ENCODE measurements at places on chromosomes 7 and 10.

DNA sequence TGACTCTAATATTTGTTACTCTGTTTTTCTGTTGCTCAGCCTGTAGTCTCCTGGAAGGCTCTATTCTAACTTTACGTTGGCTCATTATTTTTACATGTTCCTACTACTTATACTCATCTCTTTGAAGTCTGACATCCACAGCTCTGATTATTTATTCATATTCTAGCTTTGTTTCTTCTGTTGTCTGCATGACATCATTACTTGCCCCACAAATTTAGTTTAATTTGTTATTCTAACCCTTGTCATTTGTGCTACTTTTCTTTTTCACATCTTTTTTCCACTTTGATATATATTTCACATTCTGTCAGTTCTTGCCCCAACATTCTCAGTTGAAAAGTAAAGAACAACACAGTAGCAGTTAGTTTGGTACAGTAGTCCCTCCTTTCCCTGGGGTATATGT is 51.1 kb downstream of the KMT2E start:
- DNase-seq, result no peak

GRCh38 chr7:23207021-23207420 is 25.2 kb downstream of the NUP42 start:
- no peak for DNase-seq

GRCh38 chr7:77587272-77587671 is 50.2 kb downstream of the PTPN12 start:
- DNase-seq, result no peak

DNA sequence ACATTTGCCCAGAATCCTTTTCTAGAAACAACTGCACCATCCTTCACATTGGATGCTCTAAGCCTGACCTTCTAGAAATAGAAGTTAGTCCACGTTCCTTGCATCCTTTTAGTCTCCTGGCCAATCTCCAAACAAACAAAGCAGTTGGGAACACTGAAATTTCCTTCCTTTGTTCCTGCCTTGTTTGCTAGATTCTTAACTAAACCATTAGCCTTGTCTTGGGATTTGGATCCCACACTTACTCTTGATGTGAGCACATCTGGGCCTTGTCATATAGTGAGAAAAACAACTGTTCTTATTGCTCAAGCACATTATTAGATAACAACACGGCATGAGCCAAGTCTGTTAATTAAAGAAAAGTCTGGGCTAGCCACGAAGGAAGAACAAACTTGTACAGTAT is 319.3 kb upstream of the GHITM start:
- DNase-seq, result no peak

DNA sequence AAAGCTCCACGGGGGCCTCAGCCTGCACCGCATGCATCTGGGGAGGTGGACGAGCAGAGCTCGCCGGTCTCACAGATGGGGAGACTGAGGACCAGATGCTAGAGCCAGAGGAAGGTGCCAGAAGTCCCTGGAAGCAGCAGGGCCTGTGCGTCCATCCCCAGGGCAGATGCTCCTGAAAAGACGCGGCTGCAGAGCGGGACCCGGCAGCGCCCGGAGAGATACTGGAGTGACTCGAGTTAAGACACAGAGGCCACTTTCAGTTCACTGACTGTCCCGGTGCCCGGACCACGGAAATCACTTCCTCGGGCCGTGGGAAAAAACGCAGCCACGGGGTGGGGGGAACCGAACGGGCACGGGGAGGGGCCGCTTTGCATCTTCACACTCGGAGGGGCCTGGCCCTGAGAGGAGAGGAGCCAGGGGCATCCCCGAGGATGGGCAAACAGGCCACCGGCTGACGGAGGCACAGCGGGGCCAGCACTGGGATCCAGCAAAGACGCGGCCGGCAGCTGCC is 85.4 kb downstream of the FOXL3 start:
- no peak for DNase-seq

DNA sequence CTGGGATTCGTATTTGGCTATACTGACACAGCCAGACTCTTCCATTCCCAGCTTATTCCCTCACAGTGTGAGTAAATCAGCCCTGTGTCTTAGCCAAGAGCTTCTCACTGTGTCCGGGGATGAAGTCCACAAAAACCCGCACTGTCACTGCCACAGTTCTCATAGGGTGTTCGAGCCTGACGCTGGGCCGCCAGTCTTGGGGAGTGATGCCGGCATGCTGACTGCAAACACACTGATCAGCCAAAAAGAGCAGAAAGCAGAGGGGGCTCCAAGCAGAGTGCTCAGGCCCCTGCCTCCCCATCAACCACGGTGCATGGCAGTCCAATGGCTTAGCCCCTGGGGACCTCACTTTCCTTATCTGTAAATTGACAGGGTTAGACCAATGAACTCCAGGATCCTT is 36.7 kb downstream of the C10orf143 start:
- DNase-seq, result no peak

DNA sequence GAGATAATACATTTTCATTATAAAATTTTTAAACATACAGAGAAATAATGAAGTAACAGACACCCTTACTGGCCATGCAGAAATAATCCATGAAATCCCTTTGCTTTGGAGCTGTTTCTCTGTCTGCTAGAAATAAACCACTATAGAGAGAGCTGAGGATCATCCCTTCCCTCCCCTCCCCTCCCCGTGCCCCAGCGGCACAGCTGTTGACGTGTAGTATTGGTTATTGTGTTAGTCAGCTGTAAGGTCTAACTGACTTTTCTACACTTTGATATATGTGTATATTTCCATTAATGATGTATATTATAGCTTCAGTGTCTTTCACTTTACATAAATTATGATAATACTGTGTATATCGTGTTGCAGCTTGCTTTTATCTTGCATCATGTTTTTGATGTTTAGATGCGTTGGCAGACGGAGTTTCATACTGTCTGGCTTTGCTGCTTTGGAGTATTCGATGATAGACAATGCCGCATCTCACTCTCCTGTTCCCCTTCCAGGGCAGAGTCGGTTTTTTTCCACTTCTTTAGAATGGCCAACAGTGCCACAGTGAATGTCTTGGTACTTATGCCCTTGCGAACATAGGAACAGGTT is 27.4 kb upstream of the GRID1 start:
- DNase-seq, result no peak

DNA sequence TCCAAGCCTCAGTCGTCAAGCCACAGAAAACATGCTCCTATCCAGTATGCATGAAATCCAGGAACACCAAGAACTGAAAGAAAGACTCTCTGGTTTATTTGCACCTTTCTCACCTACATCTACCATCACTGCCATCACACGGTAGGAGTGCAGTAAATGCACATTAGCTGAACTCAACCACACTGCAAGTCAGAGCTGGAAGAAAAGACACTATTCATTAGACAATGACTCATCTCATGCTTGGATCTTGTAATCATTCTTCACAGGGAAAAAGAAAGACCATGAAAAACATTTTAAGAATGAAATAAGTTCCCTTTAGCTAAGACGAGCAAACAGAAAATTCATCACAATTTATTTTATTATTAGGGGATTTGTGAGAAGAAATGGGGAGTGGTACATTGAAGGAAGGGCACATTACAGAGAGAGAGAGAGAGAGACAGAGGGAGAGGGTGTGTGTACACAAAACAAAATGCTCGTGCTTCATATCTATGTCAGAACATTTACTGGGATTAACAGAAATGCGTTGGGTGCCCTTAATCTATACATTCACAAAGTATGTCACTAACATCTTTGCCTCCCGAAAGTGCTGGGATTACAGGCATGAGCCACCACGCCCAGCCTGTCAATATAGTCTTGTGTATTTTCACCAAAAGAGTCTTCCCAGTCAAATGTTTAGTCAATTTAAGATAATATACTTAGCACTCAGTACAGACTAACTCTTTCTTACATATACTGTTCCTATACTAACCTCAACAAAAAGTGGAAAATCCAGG is 324.9 kb downstream of the PARD3 start:
- no peak for DNase-seq

- DNase-seq, result no peak
These were observed 304.0 kb downstream of the BBS9 start for GRCh38 chr7:33433357-33433756.

DNA sequence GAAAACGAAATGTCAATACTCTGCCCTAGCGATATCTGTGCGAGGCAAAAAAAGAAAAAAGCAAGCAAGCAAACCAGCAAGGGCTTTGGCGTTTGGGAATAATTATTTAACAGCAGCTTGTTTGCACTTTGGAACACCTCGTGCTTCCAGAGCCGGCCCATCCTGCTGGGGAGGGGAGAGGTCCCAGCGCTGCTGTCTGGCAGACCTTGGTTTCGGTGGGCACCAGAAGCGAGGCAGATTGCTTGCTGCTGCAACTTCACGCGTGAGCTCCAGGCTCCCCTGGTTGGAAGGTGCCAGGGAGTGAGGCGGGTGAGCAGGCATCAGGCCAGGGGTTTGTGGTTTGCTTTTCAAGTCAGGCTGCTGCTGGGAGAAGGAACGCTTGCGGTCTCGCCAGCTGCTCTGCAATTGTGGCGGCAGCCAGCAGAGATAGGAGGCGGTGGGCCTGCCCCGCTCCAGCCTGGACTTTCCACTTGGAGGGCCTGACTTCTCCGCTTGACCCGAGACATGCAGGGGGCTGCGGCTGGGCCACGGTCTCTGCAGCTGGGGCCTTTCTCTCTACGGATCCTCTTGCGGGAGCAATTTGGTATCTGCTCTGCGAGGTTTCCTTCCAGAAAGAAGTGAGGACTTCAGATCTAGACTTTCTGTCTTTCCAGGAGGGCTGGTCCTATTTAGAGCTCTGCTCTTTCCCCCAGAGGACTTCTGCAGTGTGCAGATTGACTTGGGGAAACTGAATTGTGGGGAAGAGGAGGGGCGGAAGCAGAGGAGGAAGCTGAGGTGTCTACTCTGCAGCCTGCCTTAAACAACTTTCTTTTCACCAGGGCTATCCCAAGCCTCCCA is 131.4 kb downstream of the PRPF18 start:
- peak; percentile 3 for DNase-seq

- no peak for DNase-seq
These were observed 33.2 kb downstream of the MAD1L1 start for GRCh38 chr7:2199528-2199927.

DNA sequence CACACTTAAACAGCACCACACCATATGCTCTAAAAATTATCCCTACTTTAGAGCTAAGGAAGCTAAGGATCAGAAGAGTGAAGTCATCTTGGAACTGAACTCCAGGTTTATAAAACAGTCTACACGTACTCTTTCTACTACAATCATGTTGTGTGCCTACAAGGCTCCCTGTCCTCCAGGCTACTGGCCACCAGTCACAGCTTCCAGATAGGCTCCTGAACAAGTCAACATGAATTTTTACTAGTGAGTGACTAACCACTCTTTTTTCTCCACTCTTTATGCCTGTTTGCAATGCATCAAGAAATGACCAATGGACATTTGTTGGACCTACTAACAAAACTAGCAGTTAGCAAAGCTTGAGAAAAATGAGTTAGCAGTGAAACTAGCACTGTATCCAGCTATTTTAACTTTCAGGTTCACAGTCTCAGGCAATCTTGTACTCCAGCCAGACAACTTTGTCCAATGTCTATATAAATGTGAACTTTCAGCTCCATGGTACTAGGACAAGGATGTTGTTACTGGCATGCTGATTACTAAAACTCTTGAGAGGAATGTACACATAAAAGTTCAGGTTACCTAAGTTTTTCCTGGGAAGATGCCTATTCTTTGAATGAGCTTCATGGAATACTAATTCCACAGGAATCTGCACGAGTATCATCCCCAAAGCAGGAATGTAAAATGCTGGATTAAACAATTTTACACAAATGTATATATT is 180.0 kb downstream of the BTAF1 start:
- no peak for DNase-seq

DNA sequence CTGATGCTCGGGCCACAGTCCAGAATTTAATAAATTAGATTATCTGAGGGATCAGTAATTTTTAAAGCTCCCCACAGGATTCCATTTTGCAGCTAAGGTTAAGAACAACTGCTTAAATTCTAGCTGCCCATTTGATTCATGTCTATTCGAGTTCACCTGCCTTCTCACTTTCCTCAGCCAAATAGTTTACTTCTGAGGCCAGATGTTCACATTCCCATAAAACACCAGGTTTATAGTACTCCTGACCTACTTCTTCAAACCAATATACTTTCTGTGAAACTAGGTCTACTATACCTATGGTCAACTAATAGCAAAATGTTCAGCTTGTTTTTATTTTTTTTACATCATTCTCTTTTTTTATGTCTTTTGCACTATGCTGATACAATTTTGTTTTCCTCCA is 86.3 kb downstream of the GPR158 start:
- no peak for DNase-seq

GRCh38 chr7:52959336-52959735 is 76.1 kb upstream of the POM121L12 start:
- DNase-seq, result no peak

DNA sequence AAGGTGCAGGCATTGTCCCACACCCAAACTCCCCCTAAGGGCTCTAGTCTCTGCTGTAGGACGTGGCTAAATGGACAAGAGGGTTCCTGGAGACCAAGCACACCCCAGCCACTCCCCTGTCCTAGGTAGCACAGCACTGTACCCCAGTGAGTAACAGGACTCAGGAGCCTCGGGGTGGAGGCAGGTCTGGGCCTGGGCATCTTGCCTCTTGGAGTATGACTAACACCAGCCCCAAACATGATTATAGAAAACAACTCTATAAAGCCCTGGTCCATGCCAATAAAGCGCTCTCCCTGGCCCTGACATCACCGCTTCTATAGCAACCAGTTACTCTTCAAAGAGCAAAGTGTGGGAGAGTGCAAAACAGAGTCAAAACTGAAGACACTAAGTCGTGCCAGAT is 195.0 kb downstream of the CALN1 start:
- DNase-seq, result no peak

GRCh38 chr10:108005627-108006026 is 841.1 kb upstream of the SORCS1 start:
- no peak for DNase-seq

- no peak for DNase-seq
These were observed 44.8 kb downstream of the PRPF18 start for GRCh38 chr10:13631594-13631993.

DNA sequence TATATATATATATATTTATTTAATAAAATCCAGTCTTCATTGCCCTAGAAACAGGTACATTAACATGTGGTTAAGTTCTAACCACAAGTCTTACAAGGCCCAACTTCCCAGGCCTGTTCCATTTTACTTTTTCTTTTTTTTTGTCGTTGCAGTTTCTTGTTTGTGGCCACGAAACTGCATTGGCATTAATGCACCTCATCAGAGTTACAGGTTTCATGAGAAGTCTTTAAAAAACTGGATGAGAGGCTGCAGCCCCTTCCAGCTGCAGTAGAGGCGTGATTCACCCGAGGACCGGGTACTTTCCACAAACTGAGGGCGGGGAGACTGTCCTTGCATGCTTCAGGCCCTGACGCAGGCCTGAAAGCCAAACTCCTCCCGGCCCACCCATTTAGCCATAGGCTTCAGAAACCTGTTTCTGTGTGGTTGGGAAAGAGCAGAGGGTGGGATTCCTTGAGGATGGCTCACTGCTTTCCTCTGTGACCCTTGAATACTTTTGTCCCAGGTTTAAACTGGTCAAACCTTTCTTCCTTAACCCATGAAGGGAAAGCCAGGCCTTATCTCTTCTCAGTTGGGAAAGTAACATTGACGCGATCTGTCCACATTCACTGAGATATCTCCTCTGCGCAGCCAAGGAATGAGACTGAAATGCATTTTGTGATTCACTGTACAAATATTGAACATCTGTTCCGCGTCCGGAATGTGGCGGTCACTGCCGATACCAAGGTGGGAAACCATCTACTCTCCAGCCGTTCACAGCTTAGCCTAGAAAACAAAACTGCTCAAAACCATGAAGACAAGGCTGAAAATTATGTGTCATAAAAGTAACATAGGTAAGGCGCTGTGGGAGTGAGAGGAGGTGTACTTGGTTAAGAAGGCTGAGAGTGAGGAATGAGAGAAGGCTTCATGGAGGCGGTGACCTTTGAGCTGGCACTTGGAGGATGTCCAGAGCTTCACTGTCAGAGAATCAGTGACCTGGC is 311.7 kb downstream of the GATA3 start:
- DNase-seq, result peak; percentile 83

- DNase-seq, result peak; percentile 6
These were observed 539 bp upstream of the MKLN1 start for GRCh38 chr7:131327049-131327625.
